ENCODE measurements at places on chromosomes 12 and 14.

- no peak for DNase-seq
These were observed 85.8 kb downstream of the SLC25A47 start for GRCh38 chr14:100409003-100409360.

DNA sequence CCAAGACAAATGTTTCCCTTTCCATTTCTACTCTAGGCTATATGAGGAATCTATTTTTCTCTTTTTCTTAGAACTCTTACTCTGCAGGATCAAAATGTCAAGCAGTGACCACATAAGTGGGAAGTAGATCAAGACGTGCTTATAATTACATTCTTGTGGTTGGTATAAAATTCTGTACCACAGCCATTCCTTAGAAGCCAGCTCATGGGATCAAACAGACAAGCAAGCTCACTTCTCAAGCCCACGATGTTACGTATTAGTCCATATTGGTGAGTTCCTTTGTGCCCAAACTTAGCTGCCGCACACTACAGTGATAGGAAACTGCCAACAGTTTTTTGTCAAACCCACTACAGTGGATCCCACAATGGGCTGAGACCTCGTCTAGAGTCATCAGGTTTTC, 53.4 kb downstream of the IFNG start:
- DNase-seq, result no peak

DNA sequence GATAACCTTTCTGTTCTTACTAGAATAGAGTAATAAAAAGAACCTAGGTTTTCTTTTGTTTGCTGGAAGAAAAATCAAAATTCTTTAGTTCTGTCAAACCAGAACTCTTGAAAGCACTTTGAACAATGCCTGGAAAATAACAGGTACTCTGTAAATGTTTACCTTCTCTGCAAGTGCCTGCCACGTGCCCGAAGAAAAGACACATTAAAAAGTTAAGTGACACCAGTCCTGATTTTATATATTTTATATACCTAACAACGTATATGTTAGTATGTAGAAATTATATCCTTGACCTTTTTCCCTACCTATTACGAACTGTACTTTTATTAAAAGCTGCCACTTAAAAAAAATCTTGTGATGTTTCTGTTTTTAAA, 976 bp downstream of the THAP2 start:
- DNase-seq, result no peak

DNA sequence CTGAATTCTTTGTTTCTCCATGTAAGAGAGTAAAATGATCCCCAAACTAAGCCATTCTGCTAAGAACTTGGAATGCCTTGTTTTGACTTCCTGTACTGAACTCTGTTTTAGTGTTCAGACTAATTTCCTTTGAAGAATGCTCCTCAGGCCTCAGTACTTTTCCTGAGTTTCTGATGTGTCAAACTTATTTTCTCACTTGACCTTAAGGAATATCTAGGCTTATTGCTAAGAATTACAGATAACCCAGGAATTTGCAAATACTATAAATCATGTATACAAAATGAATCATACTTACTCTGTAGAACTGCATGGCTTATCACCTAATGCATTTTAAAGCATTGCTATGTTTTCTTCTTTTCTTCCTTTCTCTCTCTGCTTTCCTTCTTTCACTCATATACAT, 93.1 kb upstream of the PKP2 start:
- no peak for DNase-seq

- no peak for DNase-seq
These were observed 28.3 kb upstream of the ETFBKMT start for GRCh38 chr12:31631023-31631724.
